ENCODE measurements at places on chromosomes 16 and 17.

GRCh38 chr17:39579318-39580081 is 28.2 kb downstream of the NEUROD2 start:
- no peak for DNase-seq

DNA sequence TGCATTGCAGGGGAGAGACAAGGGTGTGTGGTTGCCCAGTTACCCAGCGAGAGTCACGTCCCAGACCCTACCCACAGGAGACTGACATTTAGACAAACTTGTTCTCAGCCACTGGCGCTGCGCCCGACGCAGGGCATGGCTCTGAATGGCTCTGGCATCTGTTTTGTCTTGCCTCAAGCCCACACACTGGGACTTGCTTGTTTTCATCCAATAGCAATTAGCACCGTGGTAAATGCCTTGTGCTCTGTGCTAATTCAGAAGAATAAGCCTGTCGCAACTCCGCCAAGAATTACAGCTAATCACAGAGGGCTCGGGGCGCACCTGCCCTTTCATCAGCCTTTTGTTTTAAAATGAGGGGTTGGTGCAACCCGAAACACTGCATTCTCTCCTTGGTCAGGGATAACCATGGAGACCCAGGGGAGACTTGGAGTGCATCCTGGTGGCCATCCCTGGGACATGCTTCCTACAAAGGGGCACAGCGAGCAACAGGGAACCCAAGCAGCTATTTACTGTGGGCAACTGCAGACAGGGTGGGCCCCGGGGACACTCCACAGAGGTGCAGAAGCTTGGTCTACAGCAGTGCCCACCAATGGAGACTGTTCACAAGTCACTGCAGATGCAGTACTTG is 220.6 kb upstream of the ZFHX3 start:
- peak; percentile 48 for DNase-seq

DNA sequence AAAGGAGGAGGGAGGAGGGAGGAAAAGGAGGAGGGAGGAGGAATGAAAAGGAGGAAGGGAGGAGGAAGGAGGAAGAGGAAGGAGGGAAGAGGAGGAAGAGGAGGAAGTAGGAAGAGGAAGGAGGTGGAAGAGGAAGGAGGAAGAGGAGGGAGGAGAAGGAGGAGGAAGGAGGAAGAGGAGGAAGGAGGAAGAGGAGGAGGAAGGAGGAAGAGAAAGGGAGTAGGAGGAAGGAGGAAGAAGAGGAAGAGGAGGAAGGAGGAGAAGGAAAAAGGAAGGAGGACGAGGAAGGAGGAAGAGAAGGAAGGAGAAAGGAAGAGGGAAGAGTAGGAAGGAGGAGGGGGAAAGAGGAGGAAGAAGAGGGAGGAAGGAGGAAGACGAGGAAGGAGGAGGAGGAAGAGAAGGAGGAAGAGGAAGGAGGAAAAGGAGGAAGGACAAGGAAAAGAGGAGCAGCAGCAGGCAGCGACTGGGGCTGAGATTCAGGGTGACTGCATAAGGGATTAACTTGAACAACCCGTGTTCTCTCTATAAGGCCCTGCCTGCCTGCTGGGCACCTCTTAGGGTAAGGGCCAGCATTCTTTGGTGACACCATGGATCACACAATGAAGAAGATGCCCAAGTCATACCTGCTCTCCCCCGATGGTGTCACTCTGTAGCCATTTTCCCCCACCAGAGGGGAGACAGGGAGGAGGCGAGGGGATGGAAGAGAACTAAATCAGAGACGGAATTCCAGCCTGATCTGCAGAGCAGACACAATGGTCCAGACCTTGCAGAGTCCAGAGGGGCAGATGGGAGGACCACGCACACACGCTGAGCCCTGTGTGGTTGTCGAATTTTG is 1.4 kb upstream of the IL34 start:
- no peak for DNase-seq

GRCh38 chr17:9361188-9361955 is 214.2 kb downstream of the STX8 start:
- peak; percentile 83 for DNase-seq

DNA sequence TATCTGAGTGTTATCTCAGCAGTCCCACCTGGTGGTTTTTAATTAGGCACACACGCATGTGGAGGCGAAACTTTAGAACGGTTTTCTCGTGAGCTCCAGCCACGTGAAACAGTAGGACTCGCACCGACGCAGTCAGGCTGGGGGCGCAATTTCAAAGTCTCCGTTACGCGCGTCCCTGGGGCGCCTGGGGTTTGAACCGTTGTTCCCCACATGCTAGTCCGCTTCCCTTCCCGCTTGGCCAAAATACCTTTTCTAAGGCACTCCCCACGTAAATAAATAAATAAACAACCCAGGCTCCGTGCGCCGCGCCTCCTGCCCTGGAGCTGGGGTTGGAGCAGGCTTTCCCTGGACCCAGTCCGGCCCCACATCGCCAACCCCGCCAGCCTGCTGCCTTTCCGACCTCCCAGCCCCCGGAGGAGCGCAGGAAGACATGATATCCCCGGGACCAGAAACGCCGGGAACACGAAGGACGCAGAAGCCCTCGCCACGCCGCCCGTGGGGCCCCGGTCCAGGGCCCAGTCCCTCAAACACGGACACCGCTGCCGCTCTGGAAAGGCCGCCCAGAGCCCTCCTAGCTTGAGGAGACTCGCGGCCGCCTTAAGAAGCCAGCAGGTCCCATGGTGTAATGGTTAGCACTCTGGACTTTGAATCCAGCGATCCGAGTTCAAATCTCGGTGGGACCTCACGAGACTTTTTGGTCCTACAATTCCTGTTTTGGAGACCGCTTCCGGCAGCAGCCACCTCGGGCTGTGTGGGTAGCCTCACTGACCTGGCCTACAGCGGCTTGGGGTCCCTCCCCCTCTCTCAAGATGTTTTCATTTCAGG is 18.2 kb downstream of the GNGT2 start:
- peak; percentile 82 for DNase-seq

GRCh38 chr17:29838961-29839360 is 91.1 kb downstream of the SSH2 start:
- DNase-seq: peak; percentile 76

GRCh38 chr17:73785958-73786743 is 141.9 kb upstream of the SDK2 start:
- DNase-seq: no peak

- no peak for DNase-seq
Observed at GRCh38 chr17:69447726-69448125, 33.2 kb downstream of the MAP2K6 start.

- DNase-seq: no peak
Observed at GRCh38 chr16:85768199-85768598, 17.3 kb upstream of the C16orf74 start.
